CD4-positive, alpha-beta memory T cell (primary cell): ENCODE measurements at places on chromosomes 5 and 9.

DNA sequence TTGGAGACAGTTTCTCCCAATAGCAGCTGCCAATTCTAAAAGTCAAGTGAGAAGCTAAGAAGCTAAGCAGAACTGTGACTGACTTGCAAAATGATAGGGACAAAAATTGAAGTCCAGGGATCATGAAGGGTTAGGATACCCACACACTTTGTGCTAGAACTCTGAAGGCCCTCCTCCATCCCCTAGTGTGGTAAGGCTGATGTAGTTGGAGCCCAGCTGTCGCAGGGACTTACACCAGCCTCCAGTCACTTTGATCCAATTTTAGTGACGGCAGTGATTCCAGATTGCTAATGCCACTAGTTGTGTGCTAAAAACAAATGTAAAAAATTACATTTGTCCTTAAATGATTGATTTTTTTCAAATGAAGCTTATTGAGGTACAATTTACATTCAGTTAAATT, 742.7 kb upstream of the ZNF608 start:
- no peak for DNase-seq

DNA sequence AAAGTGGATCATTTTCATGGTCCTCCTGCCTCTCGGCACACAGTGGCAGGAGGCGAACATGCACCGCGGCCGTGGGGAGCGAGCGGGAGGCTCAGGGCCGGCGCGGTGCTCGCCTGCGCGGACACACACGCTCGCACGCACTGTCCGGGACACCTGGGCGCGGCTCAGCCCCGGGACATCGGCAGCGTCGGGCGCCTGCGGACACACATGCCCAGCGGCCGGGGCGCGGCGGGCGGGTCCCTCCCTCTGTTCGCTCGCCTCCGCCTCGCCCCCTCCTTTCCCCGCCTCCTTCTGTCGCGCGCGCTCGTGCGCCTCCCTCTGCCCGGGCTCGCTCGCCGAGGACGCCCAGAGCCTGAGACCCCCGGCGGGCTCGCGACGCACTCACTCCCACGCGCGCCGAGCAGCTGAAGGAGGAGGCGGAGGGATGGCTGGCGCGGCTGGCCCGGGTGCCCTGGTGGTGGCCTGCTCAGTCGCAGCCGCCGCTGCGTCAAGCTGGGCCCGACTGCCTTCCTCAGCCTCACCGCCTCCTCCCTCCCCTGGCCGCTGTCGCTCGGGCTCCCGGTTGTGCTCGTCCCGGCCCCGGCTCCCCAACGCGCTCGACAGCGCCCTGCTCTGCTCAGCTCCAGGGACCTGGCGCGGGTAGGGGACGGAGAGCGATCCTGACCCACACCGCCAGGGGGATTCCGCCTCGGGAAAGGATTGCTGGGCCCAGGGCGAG, at the start of gene FRMD3:
FRMD3 (minus strand) TSS at position 230 of the 718 bp plus-strand sequence; CDS start at position 60, 170 bp downstream.
- no peak for DNase-seq

DNA sequence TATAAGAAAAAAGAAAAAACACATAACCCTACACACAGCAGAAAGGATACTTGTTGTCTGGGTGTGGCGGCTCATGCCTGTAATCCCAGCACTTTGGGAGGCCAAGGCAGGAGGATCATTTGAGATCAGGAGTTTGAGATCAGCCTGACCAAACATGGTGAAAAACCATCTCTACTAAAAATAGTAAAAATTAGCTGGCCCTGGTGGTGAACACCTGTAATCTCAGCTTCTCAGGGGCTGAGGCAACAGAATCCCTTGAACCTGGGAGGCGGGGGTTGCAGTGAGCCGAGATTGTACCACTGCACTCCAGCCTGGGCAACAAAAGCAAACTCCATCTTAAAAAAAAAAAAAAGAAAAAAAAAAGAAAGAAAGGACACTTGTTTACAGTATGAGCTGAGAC, 147.6 kb upstream of the PITX1 start:
- DNase-seq = no peak

DNA sequence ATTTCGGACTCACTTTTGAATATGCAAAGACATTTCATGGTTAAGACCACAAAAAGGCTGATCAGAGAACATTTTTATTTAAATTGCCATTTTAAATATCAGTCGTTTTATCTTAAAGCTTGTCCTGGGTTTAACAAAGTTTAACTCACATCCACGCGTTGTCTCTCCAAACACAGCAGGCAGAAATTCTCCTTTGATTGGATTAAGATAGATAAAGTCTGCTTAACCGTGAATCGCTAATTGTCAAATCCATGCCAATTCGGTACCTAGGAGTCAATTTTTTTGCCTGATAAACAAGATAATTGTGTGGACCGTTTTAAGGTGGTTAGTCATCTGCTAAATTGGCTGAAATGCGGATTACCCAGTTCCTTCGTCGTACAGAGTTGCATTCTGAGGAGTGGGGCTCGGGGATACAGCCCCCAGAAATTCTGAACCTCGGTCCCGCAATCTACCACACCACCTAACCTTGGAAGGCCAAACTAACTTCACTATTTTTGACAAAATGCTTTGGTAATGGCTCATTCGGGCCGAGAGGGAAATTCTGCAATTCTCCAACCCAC, 665 bp upstream of the BTF3 start:
- no peak for DNase-seq

GRCh38 chr9:6715755-6716643, 41.8 kb upstream of the KDM4C start:
- DNase-seq = peak; percentile 58
